NB4 (cell line): ENCODE measurements at places on chromosomes 1 and 21.
A peak's percentile ranks its signal among the peaks of the same experiment; 100 is the strongest.

GRCh38 chr1:3968851-3969250 is 68.8 kb upstream of the C1orf174 start:
- peak; percentile 10 for DNase-seq

DNA sequence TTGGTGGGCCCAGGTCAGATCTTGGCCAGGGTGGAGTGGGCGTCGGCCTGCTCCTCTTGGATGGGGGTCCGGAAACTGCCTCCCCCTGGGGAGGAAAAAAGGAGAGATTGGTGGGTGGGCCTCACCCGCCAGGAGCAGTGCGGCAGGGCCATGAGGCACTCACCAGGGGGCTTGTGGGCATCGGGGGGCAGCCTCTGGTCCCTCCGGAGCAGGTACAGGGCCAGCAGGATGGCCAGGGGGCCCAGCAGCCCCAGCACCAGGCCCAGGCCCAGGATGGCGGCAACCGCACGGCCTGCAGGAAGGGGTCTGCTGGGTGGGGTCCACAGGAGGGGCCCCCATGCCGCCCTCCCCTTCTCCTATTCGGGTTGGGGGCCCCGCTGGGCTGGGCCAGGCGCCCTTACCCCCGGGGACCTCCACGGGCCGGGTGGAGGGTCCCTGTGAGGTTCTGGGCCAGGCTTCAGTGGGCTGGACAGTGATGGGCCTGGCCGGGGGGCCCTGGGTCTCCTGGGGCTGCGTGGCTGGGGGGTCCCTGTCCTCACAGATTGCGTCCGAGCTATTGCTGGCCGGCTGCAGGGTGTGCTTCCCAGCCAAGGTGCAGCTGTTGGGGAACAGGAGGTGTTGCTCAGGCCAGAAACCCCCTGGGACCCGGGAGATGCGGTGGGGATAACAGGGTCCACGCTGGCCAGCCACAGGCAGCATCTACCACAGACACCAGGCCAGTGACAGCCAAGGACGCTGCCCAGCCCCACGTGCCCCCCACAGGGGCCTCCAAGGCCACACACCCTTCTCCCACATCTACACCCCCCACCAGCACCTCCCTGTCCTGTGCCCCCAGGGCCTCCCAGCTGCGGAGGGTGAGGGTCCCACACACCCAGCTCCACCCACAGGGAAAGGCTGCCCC is 2.2 kb downstream of the TNFRSF4 start:
- peak; percentile 20 for DNase-seq

GRCh38 chr1:63935553-63935952 is 161.7 kb downstream of the ROR1 start:
- DNase-seq: no peak

GRCh38 chr1:220353229-220354012 is 81.2 kb upstream of the RAB3GAP2 start:
- peak; percentile 13 for DNase-seq

DNA sequence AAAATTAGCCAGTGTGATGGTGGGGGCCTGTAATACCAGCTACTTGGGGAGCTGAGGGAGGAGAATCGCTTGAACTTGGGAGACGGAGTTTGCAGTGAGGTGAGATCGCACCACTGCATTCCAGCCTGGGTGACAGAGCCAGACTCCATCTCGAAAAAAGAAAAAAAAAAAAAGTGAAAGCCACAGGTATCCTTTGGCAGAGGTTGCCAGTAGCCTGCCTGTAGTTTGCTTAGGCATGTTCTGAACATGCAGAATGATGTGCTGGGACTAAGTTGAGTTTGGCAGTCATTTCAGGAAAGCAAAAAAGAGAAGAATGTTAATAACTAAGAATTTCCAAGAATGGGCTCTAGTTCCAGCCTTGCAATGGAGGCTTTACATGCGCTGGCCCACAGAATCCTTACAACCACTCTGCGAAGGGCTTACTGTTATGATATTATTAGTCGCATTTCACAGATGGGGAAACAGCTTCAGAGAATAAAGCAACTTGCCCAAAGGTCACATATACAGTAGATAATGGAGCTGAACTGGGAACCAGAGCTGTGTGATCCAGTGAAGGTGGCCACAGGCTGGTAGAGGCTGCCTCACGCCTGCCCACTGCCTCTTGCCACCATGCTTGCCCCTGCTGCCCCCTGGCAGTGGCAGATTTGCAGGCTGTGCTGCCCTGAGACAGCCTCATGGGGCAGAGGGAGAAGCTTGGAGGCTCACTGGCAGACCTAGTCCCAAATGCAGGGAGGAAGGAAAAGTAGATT is 66.5 kb upstream of the LYST start:
- peak; percentile 69 for DNase-seq

DNA sequence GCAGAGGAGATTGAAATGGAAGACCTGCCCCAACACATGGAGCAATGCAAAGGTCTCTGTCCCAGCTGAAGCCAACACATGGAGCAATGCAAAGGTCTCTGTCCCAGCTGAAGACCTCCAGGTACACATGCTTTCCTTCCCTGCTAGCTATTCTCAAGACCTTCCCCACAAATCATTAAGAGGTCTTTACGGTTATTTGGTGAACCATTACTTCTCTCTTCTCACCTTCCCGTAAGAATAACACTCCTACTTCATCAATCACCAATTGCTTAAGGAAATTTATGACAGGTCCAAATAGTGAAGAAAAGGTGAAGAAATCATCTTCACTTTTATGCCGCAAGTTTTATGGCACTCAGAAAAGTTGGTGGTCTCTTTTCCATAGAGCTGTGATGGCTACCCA is 138.8 kb downstream of the NTPCR start:
- no peak for DNase-seq

DNA sequence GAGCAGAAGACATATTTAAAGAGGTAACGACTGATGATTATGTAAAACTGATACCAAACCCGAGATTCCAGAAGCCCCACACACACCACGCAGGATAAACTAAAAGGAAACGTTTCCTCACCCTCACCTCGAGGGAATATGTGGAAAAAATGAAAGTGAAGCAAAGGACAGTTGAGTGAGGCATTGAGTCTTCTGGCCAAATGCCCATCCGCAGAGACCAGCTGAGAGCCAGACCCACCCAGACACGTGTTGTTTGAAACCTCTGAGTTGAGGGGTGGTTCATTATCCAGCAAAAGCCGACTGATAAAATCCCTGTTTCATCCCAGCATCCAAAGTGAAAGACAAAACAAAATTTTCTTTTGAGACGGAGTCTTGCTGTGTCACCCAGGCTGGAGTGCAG is 29.6 kb upstream of the PCBP3 start:
- no peak for DNase-seq

- peak; percentile 55 for DNase-seq
Measured at GRCh38 chr1:181089017-181089675, 646 bp downstream of the IER5 start.

DNA sequence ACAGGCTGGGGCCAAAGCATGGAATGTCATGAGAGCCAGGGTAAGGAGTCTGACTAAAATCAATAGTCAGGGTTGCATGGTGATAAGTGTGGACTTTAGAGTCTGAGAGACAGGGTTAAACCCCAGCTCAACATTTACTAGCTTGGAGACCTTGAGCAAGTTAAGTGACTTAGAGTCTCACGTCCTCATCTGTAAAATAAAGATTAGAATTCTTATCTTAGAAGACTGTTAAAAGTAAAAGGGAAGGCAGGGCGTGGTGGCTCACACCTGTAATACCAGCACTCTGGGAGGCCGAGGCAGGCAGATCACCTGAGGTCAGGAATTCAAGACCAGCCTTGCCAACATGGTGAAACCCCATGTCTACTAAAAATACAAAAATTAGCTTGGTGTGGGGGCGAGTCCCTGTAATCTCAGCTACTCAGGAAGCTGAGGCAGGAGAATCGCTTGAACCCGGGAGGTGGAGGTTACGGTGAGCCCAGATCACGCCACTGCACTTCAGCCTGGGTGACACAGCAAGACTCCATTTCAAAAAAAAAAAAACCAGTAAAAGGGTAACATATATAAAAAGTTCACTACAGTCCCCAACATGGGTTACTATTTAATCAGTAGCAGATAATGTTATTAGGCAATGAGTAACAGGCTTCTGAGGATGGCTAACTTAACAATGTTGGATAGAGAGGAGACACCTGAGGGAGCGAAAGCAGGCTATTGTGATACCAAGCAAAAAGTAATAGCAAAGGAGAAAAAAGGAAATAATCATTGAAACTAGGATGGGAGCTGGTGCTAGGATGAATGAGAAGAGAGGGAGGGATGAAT is 20.8 kb downstream of the TMCO1 start:
- no peak for DNase-seq

DNA sequence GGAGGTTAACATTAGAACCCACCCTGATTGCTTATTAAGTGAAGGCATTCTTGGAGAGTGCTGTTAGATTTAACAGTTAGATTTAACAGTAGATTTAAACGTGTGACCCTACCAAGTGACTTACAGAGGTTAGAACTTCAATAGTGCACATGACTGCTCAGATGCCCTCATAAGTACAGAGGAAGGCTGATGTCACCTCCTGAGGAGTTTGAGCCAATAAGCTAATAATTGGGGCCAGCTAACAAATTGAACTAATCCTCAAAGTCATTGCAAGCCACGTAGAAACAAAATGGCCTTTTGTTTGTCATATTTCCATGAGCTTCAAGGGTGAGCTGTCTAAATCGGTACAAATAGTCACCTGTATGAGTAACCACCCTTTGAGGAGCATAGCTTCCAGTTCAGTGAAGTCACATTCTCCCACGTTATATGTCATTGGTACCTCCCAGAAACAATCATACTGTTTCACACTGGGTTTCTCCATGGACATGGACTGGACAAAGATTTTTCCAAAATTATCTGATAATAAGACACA is 11.7 kb downstream of the AVPR1B start:
- DNase-seq: no peak

GRCh38 chr1:204569478-204569877 is 53.3 kb downstream of the MDM4 start:
- DNase-seq: no peak

DNA sequence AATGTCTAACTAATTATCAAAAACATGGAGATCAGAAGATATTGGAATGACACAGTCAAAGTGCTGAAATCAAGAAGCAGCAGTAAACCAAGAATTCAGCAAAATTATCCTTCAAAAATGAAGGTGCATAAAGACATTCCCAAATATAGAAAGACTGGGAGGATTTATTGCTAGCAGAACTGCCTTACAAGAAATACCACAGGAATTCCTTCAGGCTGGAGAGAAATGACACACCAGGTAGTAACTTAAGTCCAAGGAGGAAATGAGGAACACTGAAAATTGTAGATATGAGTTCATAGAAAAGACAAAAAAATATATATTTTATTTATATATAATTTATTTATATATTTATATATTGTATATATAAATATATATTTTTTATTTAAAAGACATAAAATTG is 217.2 kb downstream of the RPS6KC1 start:
- no peak for DNase-seq

- no peak for DNase-seq
Measured at GRCh38 chr1:42963378-42964043, 4.8 kb upstream of the SLC2A1 start.

GRCh38 chr1:229894532-229894931 is 172.5 kb upstream of the GALNT2 start:
- DNase-seq: no peak

- no peak for DNase-seq
Measured at GRCh38 chr1:56374026-56374974, 205.1 kb downstream of the PLPP3 start.

GRCh38 chr1:201791779-201792173 is 37.2 kb upstream of the IPO9 start:
- DNase-seq: no peak

DNA sequence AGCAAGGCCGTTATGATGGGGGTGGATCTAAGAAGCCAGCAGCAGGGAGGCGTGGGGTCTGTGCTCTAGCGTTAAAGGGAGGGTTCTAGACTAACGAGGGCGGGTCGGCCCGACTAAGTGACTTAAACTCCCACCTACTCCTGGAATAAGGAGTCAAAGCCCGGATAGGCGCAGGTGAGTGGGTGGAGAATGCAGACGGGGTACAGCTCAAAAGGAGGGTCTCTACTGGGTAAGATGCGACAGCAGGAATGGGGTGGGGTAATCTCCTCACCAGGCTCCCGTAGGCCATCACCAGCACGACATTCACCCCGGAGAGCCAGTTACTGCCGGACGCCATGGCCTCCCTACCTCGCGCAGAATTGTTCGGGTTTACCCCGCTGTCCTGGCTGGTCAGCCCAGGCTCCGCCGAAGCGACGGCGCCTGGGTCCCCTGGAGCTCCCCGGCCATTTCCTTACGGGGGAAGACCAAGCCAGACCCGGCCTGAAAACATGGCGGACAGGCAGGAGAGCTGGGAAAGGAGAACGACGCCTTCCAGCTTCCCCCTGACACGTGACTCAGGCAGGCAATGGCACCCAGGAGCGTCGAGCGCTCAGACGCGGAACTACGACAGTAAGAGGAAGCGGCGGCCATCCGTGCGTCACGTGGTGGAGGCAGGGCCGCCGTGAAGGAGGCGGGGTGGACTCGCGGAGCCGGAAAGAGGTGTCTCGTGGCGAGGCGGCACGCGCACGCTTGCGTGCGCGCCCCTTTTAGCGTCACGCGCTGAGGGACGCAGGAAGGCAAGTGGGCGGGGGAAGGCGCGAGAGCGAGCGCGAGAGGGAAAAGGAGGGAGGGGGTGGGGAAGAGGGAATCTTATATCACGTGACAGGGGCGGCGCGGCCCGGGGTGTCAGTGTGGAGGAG is at the start of gene UBAP2L:
Gene UBAP2L, plus strand, starts transcription at position 885 of the 899 bp plus-strand sequence. CDS start 4,169 bp downstream, outside the sequence.
- DNase-seq: peak; percentile 99

GRCh38 chr1:205924460-205924790 is 18.8 kb downstream of the SLC26A9 start:
- DNase-seq: no peak

DNA sequence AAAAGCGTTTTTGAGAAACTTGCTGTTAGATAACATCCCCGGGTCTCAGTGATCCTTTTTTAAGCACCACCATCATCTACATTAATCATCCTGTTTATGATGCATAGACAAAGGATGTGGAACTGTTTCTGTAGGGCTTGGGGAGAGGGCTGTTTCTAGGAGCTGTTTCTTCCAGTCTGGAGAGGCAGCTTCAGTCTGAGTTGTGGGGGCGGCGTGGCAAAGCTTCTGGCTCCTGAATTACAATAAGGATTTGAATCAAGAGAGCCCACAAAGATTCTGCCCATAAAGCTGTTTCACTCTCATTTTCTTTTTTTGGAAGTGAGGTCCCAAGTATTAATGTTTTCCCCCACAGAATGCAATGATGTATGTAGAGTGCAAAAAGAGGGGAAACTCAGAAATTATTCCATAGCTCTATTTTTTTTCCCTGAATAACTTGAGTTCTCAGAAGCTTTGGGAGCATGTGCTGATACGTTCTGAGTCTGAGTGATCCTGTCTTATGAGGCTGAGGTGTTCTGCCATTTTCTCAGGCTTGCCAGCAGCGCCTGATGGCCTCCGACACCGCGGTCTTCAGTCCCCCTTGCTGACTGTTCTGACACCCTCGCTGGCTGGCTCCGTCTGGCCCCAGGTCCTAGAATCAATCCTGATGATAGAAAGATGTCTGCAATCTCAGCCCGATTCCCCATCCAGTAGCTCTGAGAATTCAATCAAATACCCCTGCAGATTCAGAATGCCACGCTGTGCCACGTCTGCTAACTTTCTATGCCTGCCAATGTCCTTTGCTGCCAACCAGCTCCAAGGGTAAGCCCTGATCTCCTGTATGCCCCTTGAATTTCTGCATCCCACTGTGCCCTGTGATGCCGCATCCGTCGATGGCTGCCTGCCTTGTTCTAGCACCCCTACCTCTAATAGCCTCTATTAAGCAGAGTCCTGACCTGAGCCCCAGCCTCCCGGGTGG is 92.4 kb upstream of the AKT3 start:
- DNase-seq: no peak

- DNase-seq: no peak
Measured at GRCh38 chr1:22828484-22829308, 118.1 kb downstream of the EPHB2 start.

- DNase-seq: no peak
Measured at GRCh38 chr1:3465935-3466321, 11.5 kb downstream of the ARHGEF16 start.

GRCh38 chr1:234386122-234386521 is 12.9 kb downstream of the COA6 start:
- no peak for DNase-seq
